Immature natural killer cell (primary cell): ENCODE measurements at places on chromosomes 7 and 10. TPM values are rescaled to one million over a fixed set of nuclear protein-coding genes. Genes with fewer than 3 reads are reported as not detected.

DNA sequence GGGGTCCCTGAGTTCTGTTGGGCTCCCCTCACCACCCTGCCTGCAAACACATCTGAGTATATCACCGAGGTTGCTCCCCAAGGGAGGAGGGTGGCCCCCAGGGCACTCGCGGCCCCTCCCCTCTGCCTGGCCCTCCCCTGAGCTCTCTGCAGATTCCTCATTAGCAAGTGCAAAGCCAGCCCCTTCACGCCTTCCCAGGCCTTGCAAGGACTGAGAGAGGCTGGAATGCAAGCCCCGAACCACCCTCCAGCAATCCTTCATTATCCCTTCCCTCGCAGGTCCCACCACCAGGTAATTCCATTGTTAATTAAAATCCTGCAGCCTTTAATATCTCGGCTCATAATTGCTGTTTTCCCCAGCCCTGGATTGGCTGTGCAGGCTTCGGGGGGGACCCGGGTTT is 35.3 kb upstream of the MYL10 start:
- no peak overlapping the region for H3K4me3 ChIP-seq
- H3K27me3 ChIP-seq, result peaks cover 8% of the 10 kb centered on the region
- no peak for DNase-seq
- H3K27ac ChIP-seq, result no peak overlapping the region
- no peaks in the 10 kb centered on the region for H3K4me1 ChIP-seq
- no peaks in the 10 kb centered on the region for H3K36me3 ChIP-seq

DNA sequence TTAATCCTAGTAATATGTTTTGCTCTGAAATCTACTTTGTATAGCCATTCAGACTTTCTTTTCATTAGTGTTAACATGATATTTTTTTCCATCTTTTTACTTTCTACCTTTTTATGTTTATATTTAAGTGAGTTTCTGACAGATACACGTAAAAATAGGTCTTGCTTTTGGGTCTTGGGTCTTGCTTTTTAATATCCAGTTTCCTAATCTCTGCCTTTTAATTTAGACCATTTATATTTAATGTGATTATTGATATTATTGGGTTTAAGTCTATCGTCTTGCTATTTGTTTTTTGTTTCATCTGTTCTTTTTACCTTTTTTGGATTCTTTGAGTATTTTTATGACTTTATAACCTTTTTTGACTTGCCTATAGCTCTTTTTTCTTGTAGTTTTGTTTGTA is 7.9 kb downstream of the PHTF2 start:
- H3K4me1 ChIP-seq, result peaks cover 41% of the 10 kb centered on the region
- no peak for DNase-seq
- peaks cover 15% of the 10 kb centered on the region for H3K36me3 ChIP-seq
- H3K4me3 ChIP-seq, result no peak overlapping the region
- H3K27me3 ChIP-seq, result no peaks in the 10 kb centered on the region

DNA sequence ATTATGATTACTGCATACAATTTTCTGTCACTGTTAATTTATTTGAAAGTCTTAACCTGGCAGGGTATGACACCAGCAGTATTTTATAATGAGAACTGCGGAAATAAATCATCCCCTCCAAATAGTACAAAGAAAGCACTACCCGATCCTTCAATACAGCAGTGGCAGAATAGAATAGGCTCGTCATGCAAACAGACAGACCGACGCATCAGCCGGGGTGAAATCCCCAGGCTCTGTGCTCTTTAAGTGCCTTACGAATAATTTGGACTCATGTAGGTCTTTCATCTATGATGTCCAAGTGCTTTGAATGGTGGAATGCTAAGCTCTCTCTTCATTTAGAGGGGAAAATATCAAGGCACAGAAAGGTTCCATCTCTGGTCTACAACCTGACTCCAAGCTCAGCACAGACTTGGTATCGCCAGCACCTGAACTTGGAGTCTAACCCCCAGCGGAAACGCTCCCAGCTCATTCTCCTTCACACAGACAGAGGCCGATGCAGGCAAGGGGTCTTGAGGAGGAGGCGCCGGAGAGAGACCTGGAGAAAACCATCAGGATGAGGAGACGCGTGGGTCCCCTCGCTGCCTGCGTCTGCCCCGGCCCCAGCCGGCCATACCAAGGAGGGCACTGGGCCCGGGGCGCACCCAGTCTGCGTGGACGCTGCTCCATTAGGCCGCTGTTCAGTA is 568.1 kb upstream of the MKI67 start:
- no peak overlapping the region for H3K27ac ChIP-seq
- H3K4me1 ChIP-seq, result no peaks in the 10 kb centered on the region
- no peaks in the 10 kb centered on the region for H3K36me3 ChIP-seq
- no peak overlapping the region for H3K4me3 ChIP-seq
- no peak for DNase-seq
- H3K27me3 ChIP-seq, result peaks cover 2% of the 10 kb centered on the region

Gene SAMD9L
- polyA plus RNA-seq, result 44.8 TPM

DNA sequence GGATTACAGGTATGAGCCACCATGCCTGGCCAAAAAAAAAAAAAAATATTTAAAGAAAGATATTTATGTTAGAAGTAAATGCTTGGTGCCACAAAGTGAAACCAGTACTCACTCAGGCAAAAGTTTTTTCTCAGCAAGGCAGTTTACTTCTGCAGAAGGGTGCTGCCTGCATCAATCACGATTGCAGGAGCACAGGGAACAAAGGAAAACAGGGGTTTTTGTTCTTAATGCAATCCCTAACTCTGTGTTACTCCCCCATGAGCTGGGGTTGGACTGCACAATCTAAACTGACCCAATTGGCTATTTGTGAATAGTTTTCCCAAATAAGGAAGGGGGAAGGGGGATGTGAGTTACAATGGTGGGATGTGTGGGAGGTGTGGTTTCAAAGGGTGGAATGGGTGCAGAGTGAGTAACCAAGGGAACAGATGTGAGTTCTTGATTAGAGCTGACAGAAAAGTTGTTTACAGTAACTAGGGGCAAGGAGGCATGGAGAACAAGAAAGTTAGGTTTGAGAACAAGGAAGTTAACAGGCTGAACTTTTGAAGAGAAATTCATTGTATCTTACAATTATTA is 255.4 kb downstream of the TYW1 start:
- DNase-seq, result no peak
- peaks cover 5% of the 10 kb centered on the region for H3K27me3 ChIP-seq
- peaks cover 14% of the 10 kb centered on the region for H3K36me3 ChIP-seq
- no peak overlapping the region for H3K27ac ChIP-seq

Gene SEMA3E
- not detected for polyA plus RNA-seq

DNA sequence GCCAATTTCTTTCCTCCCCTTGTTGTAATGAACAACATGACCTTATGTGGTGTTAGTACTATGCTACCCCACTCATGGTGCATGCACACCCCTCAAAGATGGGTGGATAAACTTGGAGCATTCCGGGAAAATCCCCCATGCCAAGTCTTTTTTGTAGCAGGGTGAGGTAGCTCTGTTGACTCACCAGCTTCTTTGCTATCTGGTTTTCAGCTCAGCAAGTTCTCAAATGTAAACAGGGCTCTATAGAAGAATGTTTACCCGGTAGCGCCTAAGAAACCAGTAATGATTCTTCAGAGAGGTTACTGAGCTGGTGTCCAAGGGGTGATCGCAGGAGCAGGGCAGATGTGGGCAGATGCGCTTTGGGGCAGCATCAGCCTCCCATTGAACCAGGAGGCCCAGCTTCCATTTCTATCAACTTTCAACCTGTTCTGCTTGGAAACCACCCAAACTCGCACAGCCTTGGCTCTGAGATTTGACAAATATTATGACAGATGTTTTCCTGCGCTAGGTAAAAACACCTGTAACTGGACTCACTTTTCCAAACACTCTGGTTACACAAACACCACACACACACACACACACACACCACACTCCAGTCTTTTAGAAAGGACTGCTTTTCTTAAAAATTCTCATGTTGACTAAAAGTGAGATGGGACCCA is 87.8 kb downstream of the ZRANB1 start:
- peaks cover 80% of the 10 kb centered on the region for H3K4me1 ChIP-seq
- no peak for DNase-seq
- peak overlapping the region; percentile 64 for H3K27ac ChIP-seq
- no peak overlapping the region for H3K4me3 ChIP-seq
- no peaks in the 10 kb centered on the region for H3K27me3 ChIP-seq

- H3K27me3 ChIP-seq, result peaks cover 4% of the 10 kb centered on the region
- H3K4me3 ChIP-seq, result no peak overlapping the region
- no peaks in the 10 kb centered on the region for H3K36me3 ChIP-seq
- DNase-seq, result no peak
- no peak overlapping the region for H3K27ac ChIP-seq
These were observed 122.1 kb upstream of the BTBD16 start for GRCh38 chr10:122148876-122149560.

Gene SEMA3C
- polyA plus RNA-seq, result 0.18 TPM

Gene OR13A1
- polyA plus RNA-seq, result not detected

- DNase-seq, result no peak
- H3K36me3 ChIP-seq, result peaks cover 5% of the 10 kb centered on the region
- no peak overlapping the region for H3K4me3 ChIP-seq
- no peak overlapping the region for H3K27ac ChIP-seq
- no peaks in the 10 kb centered on the region for H3K27me3 ChIP-seq
- no peaks in the 10 kb centered on the region for H3K4me1 ChIP-seq
These were observed 108.2 kb upstream of the MKLN1 start for GRCh38 chr7:131219312-131220041.

DNA sequence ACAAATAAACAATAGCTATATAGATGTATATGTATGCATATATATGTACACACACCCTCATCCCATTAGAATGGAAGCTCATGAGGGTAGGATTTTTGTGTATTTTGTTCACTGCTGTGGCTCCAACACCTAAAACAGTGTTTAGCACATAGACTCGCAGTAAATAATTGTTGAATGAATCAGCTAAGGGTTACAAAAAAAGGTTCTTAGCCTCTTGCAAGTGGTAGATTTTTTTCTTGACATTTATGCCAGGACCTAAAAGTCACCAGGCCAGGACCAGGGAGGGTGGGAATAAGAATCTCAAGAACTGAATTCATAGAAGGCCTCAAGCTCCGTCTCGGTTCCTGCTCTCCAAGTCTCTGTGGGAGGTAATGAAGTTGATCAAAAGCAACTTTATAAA is 82.5 kb upstream of the CAPZA2 start:
- no peak for DNase-seq
- H3K36me3 ChIP-seq, result no peaks in the 10 kb centered on the region
- H3K4me1 ChIP-seq, result no peaks in the 10 kb centered on the region
- no peak overlapping the region for H3K27ac ChIP-seq
- no peak overlapping the region for H3K4me3 ChIP-seq
- H3K27me3 ChIP-seq, result peaks cover 1% of the 10 kb centered on the region

DNA sequence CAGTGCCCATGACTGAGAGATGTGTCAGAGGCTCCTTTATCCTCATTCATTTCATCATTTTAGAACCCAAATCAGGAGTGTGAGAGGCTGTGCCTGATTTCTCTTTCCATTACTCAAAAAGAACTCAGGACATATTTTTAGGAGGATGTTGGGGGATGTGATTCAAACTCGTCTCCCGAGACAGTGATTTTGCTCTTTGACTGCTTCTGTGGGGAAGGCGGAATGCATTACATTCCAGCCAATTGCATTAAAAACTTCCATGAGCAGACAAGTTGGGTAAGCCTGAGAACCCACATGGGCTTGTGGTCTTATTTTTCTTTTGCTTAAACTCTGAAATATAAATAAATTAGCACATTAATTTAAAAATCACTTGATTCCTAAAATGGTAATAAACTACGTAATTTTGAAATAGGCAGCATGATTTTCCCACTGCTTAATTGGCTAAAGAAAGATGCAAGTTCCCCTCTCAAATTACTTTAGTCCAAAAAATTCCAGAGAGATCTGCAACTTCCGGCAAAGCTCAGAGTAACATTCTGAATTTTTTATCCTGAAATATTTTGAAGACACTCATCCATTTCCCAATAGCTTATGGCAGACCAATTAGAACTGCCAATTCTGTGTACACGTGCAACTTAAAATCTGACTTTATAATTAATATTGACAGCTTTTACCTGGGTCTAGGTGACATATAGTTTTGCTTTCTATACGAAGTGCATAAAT is 185.6 kb downstream of the C7orf25 start:
- H3K27ac ChIP-seq, result no peak overlapping the region
- no peak overlapping the region for H3K4me3 ChIP-seq
- H3K4me1 ChIP-seq, result no peaks in the 10 kb centered on the region
- no peak for DNase-seq
- no peaks in the 10 kb centered on the region for H3K27me3 ChIP-seq

Gene ECHDC3
- 0.77 TPM for polyA plus RNA-seq
